ENCODE measurements at places on chromosomes 4 and X.
A peak's percentile ranks its signal among the peaks of the same experiment; 100 is the strongest.

- no peak for DNase-seq
Measured at GRCh38 chrX:38211891-38212635, 8.6 kb downstream of the SRPX start.

GRCh38 chrX:155747520-155747919 is 133.6 kb upstream of the VAMP7 start:
- DNase-seq: no peak

GRCh38 chr4:145719752-145720624 is 40.0 kb downstream of the C4orf51 start:
- peak; percentile 60 for DNase-seq

GRCh38 chr4:94486372-94486801 is 34.6 kb downstream of the PDLIM5 start:
- no peak for DNase-seq

- no peak for DNase-seq
Measured at GRCh38 chrX:104281564-104281963, 26.8 kb upstream of the ESX1 start.

- DNase-seq: no peak
Measured at GRCh38 chr4:71380788-71381187, 42.0 kb downstream of the SLC4A4 start.

DNA sequence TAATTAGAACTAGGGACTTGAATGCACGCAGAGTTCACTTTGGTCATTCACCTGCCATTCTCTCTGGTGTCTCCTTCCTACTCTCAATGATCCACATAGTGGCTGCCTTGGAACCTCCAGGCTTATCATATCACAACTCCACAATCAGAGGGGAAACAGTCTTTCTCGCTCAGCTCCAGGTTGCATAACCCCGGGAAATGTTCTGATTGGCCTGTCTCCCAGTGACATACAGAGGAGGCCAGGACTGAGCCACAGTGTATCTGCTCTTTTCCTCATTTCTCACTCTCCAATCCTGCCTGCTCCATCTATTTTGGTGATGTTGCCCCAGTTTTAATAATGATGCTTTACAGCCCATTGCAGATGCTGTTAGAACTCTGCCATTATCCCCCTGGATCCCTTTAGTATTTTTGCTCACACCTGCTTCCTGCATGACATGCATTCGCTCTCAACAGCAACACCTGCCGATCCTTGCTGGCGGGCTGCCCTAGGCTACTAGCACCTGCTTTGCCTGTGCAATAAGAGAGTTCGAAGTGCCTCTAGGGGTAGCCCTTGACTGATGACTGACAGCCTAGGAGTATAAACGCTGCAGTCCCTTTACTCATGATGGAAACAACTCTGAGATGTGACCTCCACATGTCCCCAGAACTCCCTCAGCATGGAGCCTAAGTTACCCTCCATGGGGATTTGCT is 211.3 kb upstream of the RPS6KA3 start:
- DNase-seq: no peak

GRCh38 chrX:121191779-121192178 is 144.4 kb downstream of the GLUD2 start:
- DNase-seq: no peak

GRCh38 chr4:181431006-181431405 is 812.2 kb upstream of the TENM3 start:
- DNase-seq: no peak

DNA sequence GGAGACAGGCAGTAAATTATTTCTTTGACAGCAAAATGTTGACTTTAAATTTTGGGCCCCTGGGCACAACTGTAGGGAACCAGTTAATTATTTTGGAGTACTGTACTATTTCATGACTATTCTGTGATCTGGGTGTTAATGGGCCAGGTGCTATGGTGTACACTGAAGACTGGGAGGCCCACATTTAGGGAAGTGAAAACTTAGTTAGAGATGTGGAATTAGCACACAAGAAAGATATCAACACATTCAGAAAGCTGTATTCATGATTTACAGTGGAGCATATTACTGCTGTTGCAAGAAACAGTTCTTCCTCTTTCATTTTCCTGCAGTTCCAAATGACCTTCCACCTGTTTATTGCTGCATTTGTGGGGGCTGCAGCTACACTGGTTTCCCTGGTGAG is 12.4 kb downstream of the PLP1 start:
- DNase-seq: peak; percentile 10

- no peak for DNase-seq
Measured at GRCh38 chrX:18617407-18617750, 54.5 kb downstream of the RS1 start.

All from vagina (tissue), 2 donors.